ENCODE measurements at places on chromosomes 4 and X.

- DNase-seq = no peak
These were observed 54.6 kb upstream of the TENM3 start for GRCh38 chr4:182188622-182189021.

DNA sequence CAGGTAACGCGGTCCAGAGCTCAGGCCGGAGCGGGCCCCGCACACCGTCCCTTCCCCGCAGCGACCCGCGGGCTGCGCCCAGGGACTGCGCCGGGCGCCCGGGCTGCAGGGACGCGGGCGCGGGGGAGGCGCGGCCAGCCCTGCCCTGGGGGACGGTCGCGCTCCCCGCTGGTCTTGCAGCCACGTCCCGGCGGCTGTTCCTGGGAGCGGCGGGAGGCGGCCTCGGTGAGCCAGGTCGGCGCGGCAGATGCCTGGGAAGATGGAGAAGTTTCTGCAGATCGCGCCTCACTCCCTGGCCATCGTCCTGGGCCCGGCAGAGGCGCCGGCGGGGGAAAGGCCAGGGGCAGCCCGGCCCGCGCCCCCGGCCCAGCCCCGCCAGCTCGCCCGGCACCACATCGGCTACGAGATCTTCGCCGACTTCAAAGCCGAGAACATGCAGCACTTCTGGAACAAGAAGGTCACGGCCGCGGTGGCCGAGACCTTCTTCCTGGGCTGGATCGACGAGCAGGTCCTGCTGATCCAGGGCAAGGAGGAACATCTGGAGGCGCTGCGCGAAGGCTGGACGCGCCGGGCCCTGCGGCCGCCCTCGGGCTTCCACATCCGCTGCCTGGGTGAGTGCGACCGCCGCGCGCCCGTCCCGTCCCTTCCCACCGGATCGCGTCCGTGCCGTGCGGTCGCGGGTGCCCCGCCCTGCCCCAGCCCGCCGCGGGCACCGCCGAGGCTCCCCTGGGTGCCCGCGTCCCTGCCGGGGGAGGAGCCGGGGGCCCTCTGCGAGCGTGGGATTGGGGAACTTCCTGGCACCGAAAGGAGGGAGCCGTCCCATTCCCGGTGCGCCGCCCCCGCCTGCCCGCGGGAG lies 107.4 kb upstream of the STOX2 start:
- no peak for DNase-seq

DNA sequence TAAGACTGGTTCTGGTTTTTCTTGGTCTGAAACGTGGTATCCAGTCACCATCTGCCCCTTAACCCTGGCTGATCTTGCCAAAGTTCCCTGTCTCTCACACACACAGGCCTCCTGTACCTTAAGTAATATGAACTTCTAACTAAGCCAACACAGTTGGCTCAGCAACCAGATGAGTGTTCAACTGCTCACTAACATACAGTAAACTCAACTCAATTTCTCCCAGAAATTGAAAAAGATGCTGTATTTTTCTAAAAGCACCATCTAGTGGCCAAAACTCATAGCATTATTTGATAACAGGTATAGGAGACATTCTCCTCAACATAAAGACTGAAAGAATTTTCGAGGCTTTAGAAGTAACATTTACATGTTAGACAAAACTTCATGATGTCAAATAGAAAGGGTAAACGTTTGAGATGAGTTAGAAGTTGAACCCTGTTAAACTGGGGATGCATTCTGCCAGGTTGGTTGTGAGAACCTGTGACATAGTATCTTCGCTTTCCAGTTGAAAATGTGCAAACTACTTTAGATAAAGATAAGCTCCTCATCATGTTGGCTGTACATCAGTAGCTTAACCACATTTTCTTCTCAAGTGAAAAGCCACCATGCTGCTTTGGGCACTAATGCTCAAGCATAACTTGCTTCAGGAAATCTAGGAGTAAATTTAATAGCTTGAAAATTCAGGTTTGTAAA lies 31.2 kb downstream of the CCNI start:
- no peak for DNase-seq

DNA sequence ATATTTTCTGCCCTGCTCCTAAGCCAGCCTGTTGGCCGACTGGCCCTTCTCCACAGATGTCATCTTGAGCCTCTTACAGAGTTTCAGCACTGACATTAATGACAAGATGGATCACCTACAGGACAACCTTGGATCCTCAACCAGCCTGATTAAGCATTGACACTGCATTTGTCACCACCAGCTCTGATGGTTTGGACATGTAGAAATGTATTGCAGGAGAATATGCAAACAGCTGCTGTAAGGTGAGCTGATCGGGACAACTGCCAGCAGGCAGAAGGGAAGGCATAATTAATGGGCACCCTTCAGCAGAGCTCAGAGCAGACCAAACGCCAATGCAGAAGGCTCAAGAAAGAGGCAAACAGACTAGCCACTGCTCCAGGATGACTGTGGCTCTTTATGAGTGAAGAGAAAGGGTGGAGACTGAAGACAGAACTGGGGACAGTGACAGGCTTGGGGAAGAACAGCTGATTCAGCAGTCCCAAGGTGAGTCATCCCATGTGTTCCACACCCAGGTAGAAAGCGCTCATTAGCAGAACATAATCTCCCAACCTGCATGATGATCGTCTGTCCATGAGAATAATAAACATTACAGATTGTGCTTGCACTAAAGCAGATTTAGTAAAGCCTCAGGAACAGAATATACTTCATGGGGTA lies 6.7 kb downstream of the CORIN start:
- DNase-seq = no peak

DNA sequence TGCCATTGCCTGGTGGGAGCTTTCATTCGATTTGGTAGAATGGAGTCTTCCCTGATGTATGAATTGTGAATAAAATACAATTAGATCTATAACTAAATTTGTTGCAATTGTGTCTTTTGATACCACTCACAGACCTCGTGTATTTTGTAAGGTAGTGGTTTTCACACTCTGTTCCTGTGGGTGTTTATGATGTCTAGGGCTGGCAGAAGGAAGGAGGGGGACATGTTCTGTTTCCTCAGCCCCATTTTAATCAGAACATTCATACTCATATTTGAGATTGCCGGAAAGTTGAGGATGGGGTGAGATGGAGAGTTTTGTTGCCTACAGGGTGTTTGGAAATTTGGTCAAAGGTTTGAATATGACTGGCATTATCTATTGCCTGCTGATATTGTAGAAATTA lies 42.9 kb downstream of the PTTG2 start:
- no peak for DNase-seq

GRCh38 chr4:128570387-128570975 lies 239.0 kb upstream of the JADE1 start:
- DNase-seq = no peak

GRCh38 chrX:155216940-155217440 lies 730 bp downstream of the VBP1 start:
- DNase-seq = no peak

DNA sequence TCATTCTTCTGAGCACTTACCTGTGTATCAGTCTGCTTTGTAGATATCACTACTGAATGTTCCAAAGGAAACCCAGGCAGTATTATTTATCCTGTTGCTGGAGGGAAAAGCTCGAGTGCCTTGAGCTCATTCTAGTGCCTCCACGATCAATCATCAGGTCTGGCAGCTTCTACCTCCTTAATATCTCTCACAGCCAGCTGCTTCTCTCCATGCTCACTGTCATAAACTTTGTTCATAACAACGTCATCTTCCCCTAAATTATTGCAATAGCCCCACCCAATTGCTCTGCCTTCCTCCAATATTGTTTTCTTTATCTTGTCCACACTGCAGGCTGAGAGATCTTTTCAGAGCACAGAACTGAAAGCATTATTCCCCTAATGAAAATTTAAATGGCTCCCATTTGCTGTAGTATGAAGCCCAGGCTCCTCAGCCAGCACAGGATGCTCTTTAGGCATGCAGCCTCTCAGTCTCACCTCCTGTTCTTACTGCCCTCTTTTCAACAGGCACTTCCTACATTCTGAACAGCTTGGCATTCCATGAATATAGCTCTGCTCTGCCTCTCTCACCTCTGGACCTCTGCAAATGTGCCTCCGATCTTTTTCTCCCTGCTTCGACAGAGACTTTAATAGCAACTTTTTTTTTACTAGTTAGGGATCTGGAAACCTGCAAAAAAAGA lies 504.2 kb upstream of the IGFBP7 start:
- no peak for DNase-seq

DNA sequence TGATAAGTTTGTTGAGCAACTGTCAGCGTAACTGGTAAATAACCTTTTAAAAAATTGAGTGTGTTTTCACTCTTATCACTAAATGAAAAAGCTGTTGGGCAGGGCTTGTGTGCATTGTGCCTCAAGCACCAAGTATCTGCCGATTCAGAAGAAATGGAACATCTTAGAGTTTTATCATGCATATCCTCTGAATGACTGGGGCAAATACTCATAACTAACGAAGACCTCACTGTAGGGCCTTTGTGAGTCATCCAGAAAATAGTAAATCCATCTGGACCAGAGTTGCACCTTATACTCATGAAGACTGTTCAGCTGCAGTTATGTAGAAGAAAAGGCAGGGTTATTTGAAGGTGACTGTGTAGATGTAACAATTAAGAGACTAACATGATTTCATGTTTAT lies 222.1 kb downstream of the CAMK2D start:
- no peak for DNase-seq

DNA sequence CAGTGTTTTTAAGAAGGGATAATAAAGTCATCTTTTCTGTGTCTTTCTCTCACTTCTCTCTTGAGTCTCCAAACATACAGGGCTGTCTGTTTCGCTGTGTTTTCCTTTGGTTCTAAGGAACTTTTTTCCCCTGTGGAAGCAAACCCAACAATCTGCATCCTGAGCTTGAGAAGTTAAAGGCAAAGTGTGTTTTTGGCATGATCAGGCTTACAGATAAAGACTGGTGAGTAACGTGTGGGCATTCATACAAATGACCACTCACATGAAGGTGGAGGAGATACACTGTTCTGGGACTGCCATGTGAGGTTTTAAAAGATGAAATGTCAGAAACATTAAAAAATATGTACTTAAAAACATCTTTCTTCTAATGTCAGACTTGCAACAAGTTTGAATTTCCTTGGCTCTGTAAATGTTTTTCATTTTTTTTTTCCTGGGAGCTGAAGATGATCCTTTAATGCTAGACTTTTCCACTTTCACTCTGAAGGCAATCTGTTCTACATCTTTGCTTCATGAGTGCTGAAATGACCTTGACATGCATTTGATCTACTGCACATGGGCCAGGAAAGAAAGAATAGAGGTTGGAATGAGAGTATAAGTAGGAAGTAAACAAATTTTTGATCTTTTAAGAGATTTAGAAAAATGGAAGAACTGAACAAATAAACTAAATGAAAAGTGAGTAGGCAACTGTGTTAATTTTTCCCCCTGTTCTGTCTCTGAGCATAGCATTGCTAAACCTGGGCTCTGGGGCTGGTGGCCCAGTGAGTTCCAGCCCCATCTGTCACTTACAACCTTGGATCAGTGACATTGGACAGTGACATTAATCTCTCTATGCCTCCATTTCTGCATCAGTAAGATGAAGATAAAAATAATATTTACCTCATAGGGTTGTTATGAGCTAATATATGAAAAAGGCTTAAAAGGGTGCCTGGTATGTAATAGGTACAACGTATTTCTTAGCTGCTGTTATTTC lies 151.1 kb upstream of the TBC1D9 start:
- DNase-seq = no peak

DNA sequence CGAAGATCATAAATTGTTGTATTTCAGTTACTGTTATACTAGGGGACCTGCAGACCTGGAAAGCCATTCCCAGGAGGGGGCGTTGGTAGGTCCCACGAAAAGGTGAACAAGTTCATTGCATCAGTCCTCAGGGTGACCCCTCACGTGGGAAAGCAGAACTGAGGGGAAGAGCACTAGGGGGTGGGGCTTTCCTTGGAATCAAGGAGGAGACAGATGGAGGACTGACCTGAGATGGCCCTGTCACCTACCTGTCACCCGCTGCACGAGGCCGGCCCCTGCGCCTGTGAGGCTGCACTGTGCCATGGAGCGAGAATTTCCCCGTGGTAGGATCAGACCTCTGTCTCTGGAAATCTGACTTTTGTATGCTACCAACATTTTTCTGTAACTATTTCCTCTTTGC lies 41.8 kb upstream of the CLDN24 start:
- no peak for DNase-seq

- no peak for DNase-seq
These were observed 68.5 kb downstream of the DCTD start for GRCh38 chr4:182848685-182849084.

- no peak for DNase-seq
These were observed 149.3 kb downstream of the RASL11B start for GRCh38 chr4:53011259-53011905.

- DNase-seq = no peak
These were observed 136.5 kb downstream of the SH3KBP1 start for GRCh38 chrX:19750783-19751467.

DNA sequence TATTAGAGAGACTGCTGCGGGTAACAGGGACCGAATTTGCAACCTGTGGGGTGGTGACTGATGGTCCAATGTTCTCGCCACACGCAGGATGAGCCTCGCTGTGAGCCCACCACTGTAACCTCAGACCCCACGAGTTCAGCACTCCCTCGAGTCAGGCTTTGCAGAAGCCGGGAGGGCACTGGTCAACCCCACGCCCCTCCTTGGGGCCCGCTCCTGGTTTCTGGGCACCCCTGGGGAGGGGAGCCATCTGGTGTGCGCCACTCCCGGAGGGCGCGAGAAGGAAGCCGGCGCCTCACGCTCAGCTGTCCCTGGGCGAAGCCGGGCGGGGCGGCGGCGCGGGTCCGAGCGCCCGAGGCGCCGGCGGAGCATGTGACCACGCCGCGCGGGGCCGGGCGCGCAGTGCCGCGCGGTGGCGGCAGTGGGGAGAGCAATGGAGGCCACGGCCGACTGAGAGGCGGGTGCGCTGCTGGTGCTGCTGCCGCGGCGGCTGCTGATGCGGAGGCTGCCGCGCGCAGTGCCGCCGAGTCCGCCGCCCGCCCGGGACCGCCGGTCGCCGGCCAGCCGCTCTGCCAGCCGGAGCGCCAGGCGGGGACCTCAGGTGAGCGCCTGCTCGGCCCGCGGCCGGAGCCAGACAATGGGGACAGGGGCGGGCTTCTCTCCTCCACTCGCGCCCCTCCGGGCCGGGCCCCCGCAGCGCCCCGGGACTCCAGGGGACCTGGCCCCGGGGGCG lies 100.1 kb downstream of the CEP135 start:
- no peak for DNase-seq

DNA sequence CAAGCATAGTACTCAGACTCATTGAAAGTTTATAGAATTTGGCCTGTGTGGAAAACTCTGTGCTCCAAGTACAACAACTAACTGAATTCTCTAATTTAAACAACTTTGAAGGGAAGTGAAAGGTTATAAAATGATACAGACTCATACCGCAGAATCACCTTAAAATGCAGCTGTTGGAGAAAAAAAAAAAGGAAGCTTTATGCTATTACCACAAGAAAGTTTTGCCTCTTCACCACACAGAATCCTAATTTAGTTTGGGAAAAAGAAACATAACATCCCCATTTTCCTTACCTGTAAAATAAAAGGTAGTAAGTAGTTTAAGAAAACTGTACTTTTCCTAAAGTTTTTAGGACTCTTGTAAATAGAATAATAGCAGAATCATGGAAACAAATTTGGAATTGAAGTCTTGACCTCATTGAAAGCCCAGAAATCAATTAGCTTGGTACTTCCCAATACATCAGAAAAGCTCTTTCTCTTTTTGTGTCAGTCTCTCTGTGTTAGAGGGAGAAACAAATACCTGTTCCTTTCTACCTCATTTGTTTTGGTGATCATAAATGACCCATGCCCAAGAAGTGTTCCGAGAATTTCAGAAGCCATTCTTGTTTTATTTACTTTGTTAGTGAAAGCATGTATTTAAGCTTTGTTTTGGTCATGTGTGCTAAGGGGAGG lies 78.8 kb downstream of the NFKB1 start:
- DNase-seq = no peak
